ENCODE measurements at places on chromosomes 11 and 22.

GRCh38 chr22:22836635-22837034 is 51.0 kb upstream of the IGLL5 start:
- DNase-seq, result no peak

DNA sequence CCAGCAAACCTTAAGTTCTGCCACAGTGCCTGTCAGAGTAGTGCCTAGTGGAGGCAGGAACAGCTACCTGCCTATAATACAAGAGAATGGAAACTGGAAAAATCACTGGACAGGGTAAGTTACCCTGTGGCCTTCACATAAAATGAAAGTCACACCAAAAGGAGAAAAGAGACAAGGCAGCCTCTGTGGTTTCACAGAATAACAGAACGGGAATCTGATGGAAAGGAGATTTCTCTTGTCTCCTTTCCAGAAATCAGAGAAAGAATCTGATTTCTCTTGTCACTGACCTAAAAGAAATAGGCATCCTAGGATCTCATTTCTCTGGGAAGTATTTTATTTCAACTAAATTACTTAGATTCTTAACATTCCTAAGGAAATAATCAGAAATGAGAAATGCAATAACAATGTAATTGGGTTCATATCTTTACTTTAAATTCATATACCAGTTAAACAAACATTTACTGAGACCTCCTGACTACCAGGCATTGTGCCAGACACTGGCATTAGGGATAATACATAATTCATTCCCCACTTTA is 41.6 kb downstream of the PRCP start:
- peak; percentile 98 for DNase-seq

GRCh38 chr22:31377612-31378011 is 21.8 kb upstream of the DRG1 start:
- no peak for DNase-seq

- no peak for DNase-seq
Measured at GRCh38 chr11:121571506-121571905, 118.7 kb upstream of the SORL1-AS1 start.

- DNase-seq, result no peak
Measured at GRCh38 chr11:117444256-117444655, 116.6 kb downstream of the CEP164 start.

DNA sequence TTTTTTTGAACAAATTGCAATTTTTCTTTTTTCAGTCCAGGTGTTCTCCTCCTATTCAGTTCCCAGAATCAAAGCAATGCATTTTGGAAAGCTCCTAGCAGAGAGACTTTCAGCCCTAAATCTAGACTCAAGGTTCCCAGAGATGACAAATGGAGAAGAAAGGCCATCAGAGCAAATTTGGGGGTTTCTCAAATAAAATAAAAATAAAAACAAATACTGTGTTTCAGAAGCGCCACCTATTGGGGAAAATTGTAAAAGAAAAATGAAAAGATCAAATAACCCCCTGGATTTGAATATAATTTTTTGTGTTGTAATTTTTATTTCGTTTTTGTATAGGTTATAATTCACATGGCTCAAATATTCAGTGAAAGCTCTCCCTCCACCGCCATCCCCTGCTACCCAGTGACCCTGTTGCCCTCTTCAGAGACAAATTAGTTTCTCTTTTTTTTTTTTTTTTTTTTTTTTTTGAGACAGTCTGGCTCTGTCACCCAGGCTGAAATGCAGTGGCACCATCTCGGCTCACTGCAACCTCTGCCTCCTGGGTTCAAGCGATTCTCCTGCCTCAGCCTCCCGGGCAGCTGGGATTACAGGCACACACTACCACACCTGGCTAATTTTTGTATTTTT is 6.2 kb upstream of the UBE4A start:
- DNase-seq, result peak; percentile 67

DNA sequence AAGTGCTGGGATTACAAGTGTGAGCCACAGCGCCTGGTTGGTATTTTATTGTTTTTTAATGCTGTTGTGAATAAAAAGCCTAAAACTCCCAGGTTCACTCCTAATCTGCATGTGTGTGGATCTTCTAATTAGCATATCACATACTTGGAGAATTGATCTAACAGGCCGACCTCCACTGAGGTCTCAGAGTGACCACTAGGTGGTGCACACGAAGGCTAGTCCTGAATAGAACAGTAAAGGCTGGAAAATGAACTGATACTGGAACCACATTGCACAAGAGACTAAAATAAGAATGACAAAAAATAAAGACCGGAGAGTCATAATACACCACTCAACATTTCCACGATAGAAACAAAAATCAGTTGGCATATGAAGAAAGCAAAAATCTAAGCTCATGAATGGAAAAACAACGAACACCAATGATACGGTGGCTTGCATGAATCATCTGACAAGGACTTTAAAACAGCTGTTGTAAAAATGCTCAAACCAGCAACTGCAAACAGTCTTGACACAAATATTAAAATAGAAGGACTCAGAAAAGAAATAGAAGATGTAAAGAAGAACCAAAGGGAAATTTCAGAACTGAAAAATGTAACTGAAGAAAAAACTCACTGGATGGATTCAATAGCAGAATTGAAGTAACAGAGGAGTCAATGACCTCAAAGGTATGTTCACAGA is 19.2 kb downstream of the PIM3 start:
- peak; percentile 63 for DNase-seq

DNA sequence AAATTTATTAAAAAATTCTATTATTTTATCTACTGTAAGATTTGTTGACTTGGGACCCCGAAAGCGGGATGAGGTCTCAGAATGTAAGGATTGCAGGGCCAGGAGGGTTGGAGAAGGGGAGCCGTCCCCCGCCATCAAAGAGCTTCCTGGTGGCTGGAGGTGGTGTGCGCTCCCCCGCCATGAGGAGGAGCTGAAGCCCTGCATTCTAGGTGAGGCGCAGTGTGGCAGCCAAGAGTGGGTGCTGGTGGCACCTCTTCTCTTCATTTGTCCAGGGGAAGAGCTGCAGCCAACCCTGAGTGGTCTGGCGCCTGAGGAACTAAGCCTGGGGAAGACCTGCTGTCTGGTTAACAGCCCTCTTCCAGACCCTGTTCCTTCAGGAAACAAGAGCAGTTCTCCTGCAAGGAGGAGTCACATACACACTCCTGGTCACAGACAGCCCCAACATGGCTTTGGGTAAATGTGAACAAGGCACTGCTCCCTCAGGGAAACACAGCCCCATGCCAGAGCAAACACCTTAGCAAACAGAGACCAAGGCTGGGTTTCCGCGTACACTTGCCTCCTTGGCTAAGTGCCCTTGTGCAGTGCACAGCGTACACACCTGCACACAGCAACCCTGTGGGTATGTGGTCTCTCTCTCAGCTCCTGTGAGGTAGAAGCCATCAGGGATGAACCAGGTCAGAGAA is 17.3 kb downstream of the RTN4RL2 start:
- DNase-seq, result peak; percentile 61

GRCh38 chr11:72111300-72112142 is 974 bp downstream of the ANAPC15 start:
- DNase-seq, result no peak

DNA sequence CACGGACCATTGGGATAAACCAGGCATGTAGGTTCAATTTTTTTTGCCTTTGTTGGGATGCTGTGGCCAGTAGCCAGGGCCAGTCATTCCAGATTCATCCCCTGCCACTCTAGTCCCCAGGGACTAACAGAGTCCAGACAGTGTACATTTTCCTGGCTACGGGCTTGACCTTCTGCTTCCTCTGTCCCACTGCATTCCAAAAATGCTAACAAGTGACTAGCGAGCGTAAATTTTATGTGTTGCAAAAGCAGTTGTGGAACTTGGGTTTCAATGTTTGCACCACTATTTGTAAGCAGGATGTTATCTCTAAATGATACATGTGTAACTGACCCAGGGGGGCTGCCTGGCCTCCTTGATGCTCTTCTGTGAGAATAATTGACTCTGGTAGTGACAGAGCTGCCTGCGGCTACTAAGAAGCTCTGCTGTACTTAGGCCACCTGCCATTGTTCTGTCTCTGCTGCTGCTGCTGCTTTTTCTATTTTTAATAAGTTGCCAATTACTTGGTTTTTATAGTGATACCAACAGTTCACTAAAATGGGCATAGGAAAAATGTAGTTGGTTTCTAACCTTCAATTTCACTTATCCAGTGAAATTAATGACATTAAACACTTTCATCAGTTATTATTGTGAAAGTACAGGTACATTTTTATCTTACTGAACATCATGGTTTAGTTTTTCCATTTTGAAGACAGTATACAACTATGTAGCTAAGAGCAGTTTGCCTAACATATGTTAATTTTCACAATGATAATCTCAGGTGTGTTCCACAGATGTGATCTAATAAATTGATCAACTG is 26.8 kb downstream of the TNRC6B start:
- no peak for DNase-seq
